H9 (cell line): ENCODE measurements at places on chromosomes 7 and 10. TPM values are rescaled to one million over a fixed set of nuclear protein-coding genes. Genes with fewer than 3 reads are reported as not detected.

DNA sequence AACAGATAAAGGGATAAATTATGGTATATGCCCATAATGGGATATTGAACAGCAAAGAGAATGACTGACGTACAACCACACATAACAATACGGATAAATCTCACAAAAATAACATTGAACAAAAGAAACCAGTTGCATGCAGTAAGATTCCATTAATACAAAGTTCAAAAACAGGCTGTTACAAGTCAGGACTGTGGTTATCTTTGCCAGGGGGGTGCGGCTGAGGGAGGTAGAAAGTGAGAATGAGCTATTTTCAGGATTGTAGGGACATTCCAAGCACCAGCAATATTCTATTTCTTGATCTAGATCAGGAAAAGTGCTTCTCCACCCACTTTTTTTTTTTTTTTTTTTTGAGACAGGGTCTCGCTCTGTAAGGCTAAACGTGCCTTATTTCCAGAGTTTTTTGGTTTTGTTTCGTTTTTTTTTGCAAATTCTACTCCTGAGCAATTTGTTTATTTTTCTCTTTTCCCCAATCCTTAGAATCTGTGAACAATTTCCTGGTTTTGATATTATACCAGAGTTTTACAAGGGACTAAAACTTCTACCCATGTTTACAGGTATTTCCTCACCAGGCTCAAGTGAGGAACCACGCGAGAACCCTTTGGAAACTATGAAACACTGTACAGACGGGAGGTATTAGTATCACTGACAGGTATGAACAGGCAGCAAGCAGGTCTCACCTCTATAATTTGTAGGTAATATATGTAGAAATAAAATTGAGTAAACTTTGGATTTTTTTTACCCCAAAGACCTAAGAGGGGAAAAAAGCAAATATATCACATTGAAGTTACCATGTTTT, 9.9 kb downstream of the SMURF1 start:
- no peak overlapping the region for H3K27ac ChIP-seq
- no peak for DNase-seq
- H3K4me3 ChIP-seq: no peak overlapping the region
- no peaks in the 10 kb centered on the region for H3K27me3 ChIP-seq

DNA sequence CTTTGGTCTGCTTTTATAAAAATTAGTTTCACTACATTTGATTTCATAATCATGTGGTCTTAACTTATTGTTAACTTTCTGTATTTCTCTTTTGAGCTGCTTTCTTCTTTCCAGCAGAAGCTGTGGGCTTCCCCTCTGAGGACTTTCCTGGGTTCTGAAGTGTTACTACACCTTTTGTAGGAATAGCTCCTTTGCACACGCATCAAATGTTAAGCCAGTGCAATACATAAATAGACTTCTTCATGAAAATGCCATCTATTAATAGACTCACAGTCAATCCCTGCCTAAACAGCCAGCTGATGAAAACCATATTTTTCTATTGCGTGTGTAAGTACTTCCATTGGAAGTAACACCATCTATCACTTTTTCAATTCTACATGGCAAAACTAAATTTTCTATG, 1.5 kb downstream of the ABCB4 start:
- H3K4me3 ChIP-seq: no peak overlapping the region
- H3K27me3 ChIP-seq: peaks cover 5% of the 10 kb centered on the region; the same call in 1 of the 2 replicates
- no peaks in the 10 kb centered on the region for H3K36me3 ChIP-seq
- no peak overlapping the region for H3K27ac ChIP-seq
- H3K4me1 ChIP-seq: no peaks in the 10 kb centered on the region

DNA sequence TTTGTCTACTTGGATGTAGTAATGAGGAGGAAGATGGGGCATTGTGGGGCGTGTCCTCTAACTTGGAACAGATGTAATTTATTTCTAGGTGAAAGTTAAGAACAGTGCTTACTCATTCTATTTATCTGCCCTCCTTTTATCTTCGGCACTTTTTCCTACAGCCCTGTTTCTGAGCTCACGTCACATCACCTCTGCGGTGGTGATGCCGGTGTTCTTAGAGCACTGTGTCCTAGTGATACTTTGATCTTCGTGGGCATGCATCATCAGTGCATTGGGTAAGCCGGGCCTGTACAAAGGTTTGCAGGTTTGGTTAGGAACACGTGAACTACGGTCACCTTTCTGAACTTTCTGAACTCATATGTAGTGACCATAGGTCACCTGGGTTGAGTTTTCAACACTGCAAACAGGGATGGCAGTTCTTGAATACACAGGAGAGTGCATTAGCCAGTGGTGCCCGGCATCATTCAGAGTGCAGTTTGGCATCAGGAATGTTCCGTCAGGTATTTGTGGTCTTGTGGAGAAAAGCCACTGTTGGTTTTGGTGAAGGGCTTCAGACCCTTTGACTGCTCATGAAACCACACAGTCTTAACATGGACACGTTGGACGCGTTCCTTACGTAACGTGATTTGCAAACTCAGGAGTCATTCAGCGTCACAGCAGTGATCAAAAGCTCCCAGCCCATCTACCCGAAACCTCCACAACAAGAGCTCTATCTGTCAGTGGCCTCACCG, 5.6 kb downstream of the POR start:
- DNase-seq: no peak
- H3K27ac ChIP-seq: no peak overlapping the region
- no peaks in the 10 kb centered on the region; the same call in 2 of the 3 replicates for H3K36me3 ChIP-seq
- no peaks in the 10 kb centered on the region for H3K27me3 ChIP-seq
- no peaks in the 10 kb centered on the region for H3K4me1 ChIP-seq

DNA sequence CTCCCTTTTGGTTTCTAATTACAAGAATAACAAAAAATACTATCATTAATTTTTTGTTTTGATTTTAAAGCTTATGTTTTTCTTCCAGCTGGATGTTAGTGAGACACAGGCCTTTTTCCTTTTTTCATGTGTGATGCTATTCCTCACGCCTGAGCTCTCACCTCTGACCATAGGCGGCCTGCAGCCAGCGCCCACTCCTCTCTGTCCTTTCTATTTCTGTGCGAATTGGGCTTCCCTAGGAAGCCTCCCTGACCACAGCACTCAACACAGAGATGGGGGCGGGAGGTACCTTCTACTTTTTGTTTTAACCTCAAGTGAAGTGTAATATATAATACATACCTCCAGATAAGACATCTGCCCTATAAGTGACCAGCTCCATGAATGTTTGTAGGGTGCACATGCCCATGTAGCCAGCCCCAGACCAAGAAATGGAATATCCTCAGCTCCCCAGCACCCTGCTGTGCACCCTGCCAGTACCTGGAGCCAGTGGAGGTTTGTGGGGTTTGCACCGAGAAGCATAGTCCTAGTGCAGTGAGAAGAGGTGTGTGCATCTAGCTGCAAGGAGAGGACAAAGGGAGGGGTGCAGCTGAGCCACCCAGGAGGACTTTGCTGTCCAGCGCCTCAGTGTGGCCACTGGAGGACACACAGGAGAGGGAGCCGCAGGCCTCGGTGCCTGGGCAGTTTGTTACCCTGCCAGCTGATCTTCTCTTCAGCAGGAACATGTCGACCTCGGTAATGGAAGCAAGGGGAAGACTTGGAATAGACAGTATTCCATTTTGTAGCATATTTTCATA, 38.5 kb downstream of the BNIP3 start:
- H3K36me3 ChIP-seq: peaks cover 77% of the 10 kb centered on the region
- peak; percentile 71 for DNase-seq
- H3K4me1 ChIP-seq: no peaks in the 10 kb centered on the region
- H3K4me3 ChIP-seq: no peak overlapping the region
- H3K27ac ChIP-seq: no peak overlapping the region

DNA sequence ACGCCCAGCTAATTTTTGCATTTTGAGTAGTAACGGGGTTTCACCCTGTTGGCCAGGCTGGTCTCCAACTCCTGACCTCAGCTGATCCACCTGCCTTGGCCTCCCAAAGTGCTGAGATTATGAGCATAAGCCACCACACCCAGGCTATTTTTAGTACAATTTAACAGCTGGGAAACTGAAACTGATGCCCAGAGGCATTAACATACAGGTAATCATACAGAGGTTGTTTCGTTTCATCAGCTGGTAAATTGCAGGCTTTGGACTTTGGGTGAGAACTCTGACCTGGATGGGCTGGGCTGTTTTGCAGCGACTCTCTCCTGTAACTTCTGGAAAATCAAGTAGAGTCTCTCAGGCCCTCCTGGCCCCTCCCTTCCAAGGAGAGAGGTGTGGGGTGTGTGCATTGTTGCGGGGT, 6.2 kb upstream of the ACHE start:
- no peak overlapping the region for H3K4me3 ChIP-seq
- no peak overlapping the region for H3K27ac ChIP-seq
- DNase-seq: no peak
- H3K36me3 ChIP-seq: no peaks in the 10 kb centered on the region
- no peaks in the 10 kb centered on the region for H3K4me1 ChIP-seq

DNA sequence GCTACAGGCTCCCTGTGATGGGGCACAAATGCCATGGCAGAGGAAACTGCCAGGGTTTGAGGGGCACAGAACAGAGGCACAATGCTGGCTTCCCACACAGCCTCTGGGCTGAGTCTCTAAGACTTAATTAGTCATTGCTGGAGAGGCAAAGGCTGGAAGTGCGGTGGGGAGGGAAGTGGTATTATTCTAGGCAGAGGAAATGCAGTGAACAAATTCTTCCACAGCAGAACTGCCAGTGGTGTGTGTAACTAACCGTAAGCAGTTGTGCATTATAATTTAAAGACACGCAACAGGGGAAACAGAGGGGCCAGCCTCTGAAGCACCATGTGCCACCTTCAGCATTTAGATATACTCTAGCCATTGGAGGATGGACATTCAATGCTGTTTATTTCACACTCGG, 12.8 kb downstream of the ICA1 start:
- no peaks in the 10 kb centered on the region for H3K27me3 ChIP-seq
- no peak overlapping the region for H3K4me3 ChIP-seq
- no peak overlapping the region for H3K27ac ChIP-seq

GRCh38 chr10:5652746-5653145, 13.6 kb downstream of the ASB13 start:
- H3K27me3 ChIP-seq: no peaks in the 10 kb centered on the region
- H3K4me1 ChIP-seq: no peaks in the 10 kb centered on the region
- no peak overlapping the region for H3K4me3 ChIP-seq
- DNase-seq: no peak

- no peaks in the 10 kb centered on the region for H3K27me3 ChIP-seq
- DNase-seq: no peak
- no peak overlapping the region for H3K4me3 ChIP-seq
- peaks cover 10% of the 10 kb centered on the region for H3K36me3 ChIP-seq
These were observed 122.5 kb downstream of the TMEM26 start for GRCh38 chr10:61330669-61331068.

GRCh38 chr7:138257459-138258196, 181.4 kb downstream of the AKR1D1 start:
- DNase-seq: no peak
- no peak overlapping the region for H3K27ac ChIP-seq
- H3K4me3 ChIP-seq: no peak overlapping the region
- H3K4me1 ChIP-seq: peaks cover 3% of the 10 kb centered on the region; the same call in 1 of the 2 replicates
- peaks cover 30% of the 10 kb centered on the region for H3K36me3 ChIP-seq

Gene CPA1
- not detected in 2 replicates for total RNA-seq

GRCh38 chr10:1208366-1209311, 152.5 kb downstream of the WDR37 start:
- H3K27ac ChIP-seq: no peak overlapping the region
- H3K4me1 ChIP-seq: no peaks in the 10 kb centered on the region
- H3K27me3 ChIP-seq: no peaks in the 10 kb centered on the region
- H3K4me3 ChIP-seq: no peak overlapping the region
- no peaks in the 10 kb centered on the region for H3K36me3 ChIP-seq

GRCh38 chr10:76442113-76442512, 1010.7 kb downstream of the LRMDA start:
- DNase-seq: no peak
- no peak overlapping the region for H3K4me3 ChIP-seq
- H3K27me3 ChIP-seq: no peaks in the 10 kb centered on the region

DNA sequence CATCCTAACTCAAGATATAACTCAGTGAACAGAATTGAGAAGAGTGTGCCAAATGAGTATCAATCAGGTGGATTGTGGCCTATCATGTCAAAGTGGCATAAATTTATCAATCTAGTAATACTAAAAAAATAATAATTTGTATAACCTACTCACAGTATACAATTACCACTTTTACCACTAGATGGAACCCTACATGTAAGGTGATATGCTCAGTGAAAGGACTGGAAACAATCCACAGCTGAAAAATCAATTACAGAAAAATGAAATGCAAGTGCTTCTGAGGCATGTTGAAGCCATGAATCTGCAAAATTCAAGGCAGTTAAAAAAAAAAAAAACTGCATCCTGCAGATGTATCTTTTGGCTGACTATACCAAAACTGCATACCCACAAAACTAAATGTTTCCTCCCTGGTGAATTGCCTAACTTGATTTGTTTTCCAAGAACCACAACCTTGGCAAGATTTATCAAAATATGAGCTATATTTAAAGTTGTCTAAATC, 13.9 kb downstream of the ARHGAP19 start:
- no peak for DNase-seq
- no peaks in the 10 kb centered on the region for H3K27me3 ChIP-seq
- no peaks in the 10 kb centered on the region for H3K4me1 ChIP-seq
- peaks cover 8% of the 10 kb centered on the region; the same call in 1 of the 2 replicates for H3K36me3 ChIP-seq
- no peak overlapping the region for H3K4me3 ChIP-seq
- no peak overlapping the region for H3K27ac ChIP-seq

DNA sequence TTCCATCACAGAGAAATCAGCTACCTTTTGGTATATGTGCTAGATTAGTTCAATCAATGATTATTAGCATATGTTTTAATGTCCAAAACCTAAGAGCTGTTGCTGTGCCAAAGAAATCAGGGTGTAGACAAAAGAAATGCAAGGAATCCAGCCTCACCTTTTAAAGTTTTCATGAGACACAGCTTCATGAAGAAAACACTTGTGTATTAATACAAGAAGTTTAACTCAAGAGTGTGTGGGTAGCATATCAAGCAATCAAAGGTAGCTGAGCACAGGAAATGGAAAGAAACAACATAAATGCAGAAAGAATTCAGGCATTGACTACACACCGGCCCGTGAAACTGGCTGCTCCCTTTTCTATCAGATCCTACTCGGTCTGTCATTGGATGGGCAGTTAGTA, 76.0 kb upstream of the CAV2 start:
- H3K36me3 ChIP-seq: no peaks in the 10 kb centered on the region
- no peak overlapping the region for H3K4me3 ChIP-seq
- no peak for DNase-seq

Gene TBRG4
- 127 and 137 TPM in 2 replicates for total RNA-seq
